Activated CD8-positive, alpha-beta memory T cell treated with anti-CD3 and anti-CD28 coated beads for 48 hours (primary cell): ENCODE measurements at places on chromosomes 1 and 21.

DNA sequence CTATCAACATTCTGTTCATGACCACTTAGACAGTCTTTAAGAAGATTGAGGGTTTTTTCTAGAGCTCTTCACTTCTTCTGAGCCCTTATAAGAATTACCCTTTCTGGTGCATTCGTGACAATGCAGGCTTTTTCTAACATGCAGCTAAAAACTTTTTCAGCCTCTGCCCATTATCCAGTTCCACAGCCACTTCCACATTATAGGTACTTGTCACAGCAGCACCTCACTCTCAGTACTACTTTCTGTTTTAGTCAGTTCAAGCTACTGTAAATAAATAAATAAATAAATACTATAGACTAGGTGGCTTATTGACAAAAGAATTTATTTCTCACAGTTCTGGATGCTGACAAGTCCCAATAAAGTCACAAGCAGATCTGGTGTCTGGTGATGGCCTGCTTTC lies 284.4 kb upstream of the PKN2 start:
- DNase-seq, result no peak

- no peak for DNase-seq
Measured at GRCh38 chr1:38730511-38731397, 128.8 kb downstream of the RRAGC start.

DNA sequence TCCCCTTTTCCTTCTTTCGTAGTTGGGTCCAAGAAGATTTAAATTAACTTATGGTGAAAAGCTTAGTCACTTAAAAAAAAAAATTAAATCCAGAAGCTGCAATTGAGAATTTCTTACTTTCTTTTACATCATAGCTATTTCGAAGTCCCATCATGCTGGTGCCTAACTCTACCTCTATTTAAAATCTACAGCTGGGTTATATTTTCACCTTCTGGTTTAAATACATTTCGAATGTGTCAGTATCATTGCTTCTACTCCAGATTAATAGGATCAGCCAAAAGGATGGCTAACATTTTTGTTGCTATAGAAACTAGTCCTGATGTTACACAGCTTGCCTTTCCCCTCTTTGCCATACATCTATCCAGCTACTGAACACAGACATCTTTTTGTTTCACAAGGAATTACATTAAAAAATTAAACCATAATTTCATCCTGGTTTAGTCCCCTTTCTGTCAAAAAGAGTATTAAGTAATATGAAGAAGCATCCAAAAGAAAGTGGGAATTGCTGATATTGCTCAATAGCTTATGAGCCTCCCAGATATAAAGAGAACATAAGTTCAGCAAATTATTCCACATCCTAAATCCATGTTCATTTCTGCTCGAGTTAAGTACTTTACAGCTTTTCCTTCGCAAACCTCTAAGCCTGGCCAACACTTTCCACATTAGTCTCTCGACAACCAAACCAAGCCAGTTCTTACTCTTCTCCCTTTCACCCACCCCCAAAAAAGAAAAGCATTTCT lies 396.7 kb upstream of the DAB1 start:
- DNase-seq, result no peak

- no peak for DNase-seq
Measured at GRCh38 chr21:32816261-32816660, 44.7 kb upstream of the PAXBP1 start.
